Panc1 (cell line): ENCODE measurements at places on chromosomes 11 and 22. TPM values are rescaled to one million over a fixed set of nuclear protein-coding genes. Genes with fewer than 3 reads are reported as not detected.

PRG3 gene
- not detected for total RNA-seq

ARFGAP3 gene
- total RNA-seq: 27.0 TPM

ABCG4 gene
- total RNA-seq: 0.39 TPM

PRODH gene
- total RNA-seq: 1.4 TPM

SLC43A1 gene
- total RNA-seq: 2.0 TPM

OR52N4 gene
- total RNA-seq: not detected

C1QTNF6 gene
- 25.0 TPM for total RNA-seq

TRAF6 gene
- total RNA-seq: 10.9 TPM

KLHL35 gene
- total RNA-seq: 10.9 TPM

USP2 gene
- 3.1 TPM for total RNA-seq

DAGLA gene
- 6.4 TPM for total RNA-seq

DNHD1 gene
- 10.6 TPM for total RNA-seq

STX5 gene
- 31.4 TPM for total RNA-seq

DNAJB7 gene
- total RNA-seq: not detected

SERHL2 gene
- total RNA-seq: 1.6 TPM

RIBC2 gene
- total RNA-seq: 2.9 TPM

SYT13 gene
- 0.13 TPM for total RNA-seq

B3GAT1 gene
- 0.10 TPM for total RNA-seq

MAJIN gene
- not detected for total RNA-seq

UCP3 gene
- total RNA-seq: 0.46 TPM

PANX3 gene
- total RNA-seq: not detected

PIK3IP1 gene
- total RNA-seq: 3.6 TPM

MISFA gene
- total RNA-seq: 5.0 TPM

SERGEF gene
- 35.5 TPM for total RNA-seq

PRDM10 gene
- total RNA-seq: 12.5 TPM

POU2AF3 gene
- 0.64 TPM for total RNA-seq

SLC16A8 gene
- not detected for total RNA-seq

PPP2R1B gene
- 57.7 TPM for total RNA-seq

POTEH gene
- total RNA-seq: not detected

NXPE1 gene
- total RNA-seq: not detected

BATF2 gene
- total RNA-seq: 1.6 TPM

PLAAT5 gene
- total RNA-seq: not detected

GRIA4 gene
- not detected for total RNA-seq

BCO2 gene
- 2.5 TPM for total RNA-seq

KCTD14 gene
- 19.3 TPM for total RNA-seq

NOX4 gene
- not detected for total RNA-seq

ZNF214 gene
- 3.0 TPM for total RNA-seq

CELSR1 gene
- total RNA-seq: 30.7 TPM

SLC35E4 gene
- 5.5 TPM for total RNA-seq

P2RY2 gene
- total RNA-seq: 2.4 TPM

DTX4 gene
- 0.21 TPM for total RNA-seq

DERL3 gene
- 1.0 TPM for total RNA-seq

OMP gene
- total RNA-seq: 1.5 TPM

ZBTB16 gene
- total RNA-seq: 0.21 TPM

NXPE2 gene
- not detected for total RNA-seq

WNT11 gene
- 1.1 TPM for total RNA-seq

HYOU1 gene
- 268 TPM for total RNA-seq

CBX6 gene
- total RNA-seq: 98.4 TPM

MS4A15 gene
- not detected for total RNA-seq

MYBPC3 gene
- total RNA-seq: not detected

DCHS1 gene
- total RNA-seq: 2.2 TPM

ZP1 gene
- not detected for total RNA-seq

OR52E8 gene
- total RNA-seq: not detected

TREH gene
- total RNA-seq: 0.05 TPM

SAA4 gene
- not detected for total RNA-seq

C11orf21 gene
- total RNA-seq: 0.31 TPM

FIBP gene
- total RNA-seq: 105 TPM

SAA1 gene
- total RNA-seq: 7.9 TPM

PPP2R5B gene
- 14.0 TPM for total RNA-seq
